Activated gamma-delta T cell treated with anti-CD3 and anti-CD28 coated beads, Interleukin-2, amount 50 U/mL, for 16 hours (primary cell): ENCODE measurements at places on chromosomes 13 and 19.

DNA sequence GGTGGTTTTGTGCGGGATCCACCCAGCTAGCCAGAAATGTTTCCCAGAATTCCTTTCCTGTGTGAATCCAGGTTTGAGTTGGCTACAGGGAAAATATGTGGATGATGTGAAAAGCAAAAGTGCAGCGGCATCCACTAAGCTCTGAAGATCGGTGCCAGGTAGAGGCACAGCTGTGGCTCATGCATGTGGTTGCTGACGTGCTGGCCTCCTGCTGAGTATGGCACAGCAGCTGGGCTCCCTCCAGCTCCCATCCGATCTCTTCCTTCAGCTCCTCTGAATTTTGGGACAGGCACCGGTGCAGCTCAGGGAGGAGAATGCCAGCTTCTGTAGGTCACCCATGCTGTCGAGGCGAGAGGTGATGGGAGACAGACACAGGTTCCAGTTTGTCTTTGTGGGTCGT, 84.0 kb upstream of the GSX1 start:
- DNase-seq, result no peak

- no peak for DNase-seq
Observed at GRCh38 chr13:51212758-51213157, 9.4 kb upstream of the FAM124A start.

DNA sequence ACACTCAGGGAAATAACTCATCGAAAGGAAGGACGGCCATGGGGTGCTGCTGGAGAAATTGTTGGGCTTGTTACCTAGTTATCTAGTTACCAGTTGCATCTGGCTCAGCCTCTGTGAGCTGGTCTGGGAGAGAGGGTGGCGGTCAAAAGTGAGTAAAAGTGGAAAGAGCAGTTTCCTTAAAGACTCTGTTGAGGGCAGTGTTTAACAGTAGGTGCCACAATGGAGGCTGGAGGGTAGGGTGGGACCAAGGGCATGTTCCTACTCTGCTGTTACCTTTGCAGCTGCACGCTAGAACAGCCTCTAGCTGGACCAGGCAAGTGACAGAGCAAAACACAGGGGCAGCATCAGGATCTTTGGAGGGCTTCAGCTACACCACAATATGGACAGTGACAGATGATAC, 228.8 kb upstream of the STARD13 start:
- no peak for DNase-seq

DNA sequence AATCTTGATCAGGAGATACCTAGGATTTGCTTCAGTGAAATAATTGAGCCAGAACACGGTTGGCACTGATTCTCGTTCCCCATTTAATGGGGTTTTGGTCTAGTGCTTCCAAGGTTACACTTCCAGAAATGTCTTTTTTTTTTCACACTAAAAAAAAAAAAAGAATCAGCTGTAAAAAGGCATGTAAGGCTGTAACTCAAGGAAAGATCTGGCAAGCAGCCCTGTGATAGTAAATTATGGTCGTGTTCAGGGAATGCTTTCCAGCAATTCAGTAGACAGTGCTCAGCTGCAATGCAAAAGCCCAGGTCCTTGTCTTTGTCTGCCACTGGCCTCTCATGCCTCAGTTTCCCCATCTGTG, 27.2 kb upstream of the NDUFS7 start:
- no peak for DNase-seq

DNA sequence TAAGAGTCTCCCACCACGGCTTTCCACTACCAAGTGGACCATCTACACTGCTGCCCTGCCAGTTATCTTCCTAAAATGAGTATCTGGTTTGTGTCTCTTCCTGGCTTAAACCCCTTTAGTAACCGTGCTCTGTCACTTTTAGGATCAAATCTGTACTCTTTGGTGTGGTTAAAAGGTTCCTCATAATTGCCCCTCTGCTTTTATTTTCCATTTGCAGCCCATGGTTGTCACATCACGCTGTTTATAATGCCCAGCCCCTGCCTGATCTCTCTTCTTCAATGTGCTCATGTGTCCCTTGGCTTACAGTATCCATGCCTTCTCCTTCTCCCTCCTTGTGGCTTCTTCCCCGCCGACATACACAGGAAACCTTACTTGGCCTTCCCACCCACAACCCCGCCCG, 100.1 kb downstream of the DGKH start:
- DNase-seq, result no peak

GRCh38 chr13:31073859-31074718, 87.6 kb downstream of the HSPH1 start:
- no peak for DNase-seq

GRCh38 chr13:101726681-101727080, 274.2 kb downstream of the ITGBL1 start:
- no peak for DNase-seq

DNA sequence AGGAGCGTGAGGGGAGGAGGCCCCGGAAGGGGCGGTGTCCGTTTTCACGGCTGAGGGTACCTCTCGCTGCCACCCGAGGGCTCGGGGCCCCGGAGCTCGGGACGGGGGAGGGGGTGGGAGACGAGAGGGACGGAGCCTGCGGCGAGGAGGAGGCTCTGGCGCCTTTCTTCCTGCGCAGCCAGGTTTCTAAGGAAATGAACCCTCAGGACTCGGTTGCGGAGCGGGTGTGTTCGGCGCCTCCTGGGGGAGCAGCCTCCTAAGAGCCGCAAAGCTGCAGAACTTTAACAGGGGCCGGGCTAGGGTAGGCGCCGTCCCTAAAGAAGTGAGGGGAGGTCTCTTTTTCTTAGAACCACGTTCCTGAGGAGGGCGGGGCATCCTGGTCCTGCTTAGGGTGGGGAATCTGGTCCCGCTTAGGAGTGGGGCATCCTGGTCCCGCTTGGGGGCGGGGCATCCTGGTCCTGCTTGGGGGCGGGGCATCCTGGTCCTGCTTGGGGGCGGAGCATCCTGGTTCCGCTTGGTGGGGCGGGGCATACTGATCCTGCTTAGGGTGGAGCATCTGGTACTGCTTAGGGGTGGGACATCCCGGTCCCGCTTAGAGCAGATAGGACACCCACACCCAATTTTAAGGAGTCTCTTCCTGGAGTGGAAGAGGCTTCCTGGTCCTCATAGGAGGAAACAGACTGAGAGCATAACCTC, 6.2 kb downstream of the SYT5 start:
- DNase-seq, result no peak

- DNase-seq, result no peak
Observed at GRCh38 chr13:77991003-77991402, 72.4 kb upstream of the EDNRB start.

DNA sequence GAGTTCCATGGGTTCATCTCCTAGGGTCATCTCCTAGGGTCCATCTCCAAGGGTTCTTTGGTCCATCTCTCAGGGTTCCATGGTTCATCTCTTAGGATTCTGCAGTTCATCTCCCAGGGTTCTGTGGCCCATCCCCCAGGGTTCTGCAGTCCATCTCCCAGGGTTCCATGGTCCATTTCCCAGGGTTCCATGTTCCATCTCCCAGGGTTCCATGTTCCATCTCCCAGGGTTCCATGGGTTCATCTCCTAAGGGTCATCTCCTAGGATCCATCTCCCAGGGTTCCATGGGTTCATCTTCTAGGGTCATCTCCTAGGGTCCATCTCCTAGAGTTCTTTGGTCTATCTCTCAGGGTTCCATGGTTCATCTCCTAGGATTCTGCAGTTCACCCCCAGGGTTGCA, 4.9 kb downstream of the TMEM59L start:
- DNase-seq, result no peak

DNA sequence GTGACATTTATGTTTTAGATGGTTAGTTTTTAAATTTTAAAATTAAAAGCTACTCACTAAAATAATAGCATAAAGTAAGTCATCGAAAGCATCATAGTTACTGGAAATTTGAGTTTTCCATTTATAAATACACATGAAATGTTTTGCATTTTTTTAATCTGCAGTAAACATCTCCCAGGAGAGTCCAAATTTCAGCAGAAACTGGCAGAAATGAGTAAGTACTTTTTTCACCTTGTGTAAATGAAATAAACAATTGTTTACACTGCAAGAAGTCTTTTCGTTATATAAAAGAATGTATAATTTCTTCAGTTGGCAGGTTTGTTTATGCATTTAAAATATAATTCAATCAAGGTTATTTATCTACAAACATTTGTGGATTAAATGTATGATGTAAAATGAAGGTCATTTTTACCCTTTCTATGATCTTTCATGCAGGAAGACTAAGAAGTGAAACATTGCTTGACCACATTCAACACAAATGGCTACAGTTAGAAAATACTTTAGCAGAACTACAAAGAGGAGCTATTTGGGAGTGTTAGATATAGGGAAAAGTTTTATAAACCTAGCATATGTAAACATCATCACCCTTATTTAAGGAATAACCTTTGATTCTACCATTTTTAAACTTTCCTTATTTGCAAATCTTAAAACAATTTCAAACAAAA, 55.6 kb downstream of the RCBTB2 start:
- no peak for DNase-seq

DNA sequence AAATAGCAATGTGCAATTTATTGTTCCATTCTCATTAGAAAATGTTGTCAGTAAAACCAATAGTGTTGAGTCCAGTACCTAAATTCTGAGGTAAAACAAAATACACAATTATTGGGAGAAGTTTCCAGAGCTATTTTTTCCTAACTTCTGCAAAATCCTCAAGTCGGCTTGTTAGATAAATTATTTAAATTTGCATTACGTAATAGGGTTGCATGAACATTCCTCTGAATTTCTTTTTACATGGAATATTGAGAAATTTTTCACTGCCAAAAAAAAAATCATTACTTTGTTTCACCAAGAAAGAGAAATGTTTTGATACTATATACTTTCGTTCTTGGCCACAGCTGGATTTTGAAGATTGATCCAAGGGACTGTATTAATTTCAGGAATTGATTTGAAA, 1.5 kb downstream of the ZNF507 start:
- DNase-seq, result no peak

DNA sequence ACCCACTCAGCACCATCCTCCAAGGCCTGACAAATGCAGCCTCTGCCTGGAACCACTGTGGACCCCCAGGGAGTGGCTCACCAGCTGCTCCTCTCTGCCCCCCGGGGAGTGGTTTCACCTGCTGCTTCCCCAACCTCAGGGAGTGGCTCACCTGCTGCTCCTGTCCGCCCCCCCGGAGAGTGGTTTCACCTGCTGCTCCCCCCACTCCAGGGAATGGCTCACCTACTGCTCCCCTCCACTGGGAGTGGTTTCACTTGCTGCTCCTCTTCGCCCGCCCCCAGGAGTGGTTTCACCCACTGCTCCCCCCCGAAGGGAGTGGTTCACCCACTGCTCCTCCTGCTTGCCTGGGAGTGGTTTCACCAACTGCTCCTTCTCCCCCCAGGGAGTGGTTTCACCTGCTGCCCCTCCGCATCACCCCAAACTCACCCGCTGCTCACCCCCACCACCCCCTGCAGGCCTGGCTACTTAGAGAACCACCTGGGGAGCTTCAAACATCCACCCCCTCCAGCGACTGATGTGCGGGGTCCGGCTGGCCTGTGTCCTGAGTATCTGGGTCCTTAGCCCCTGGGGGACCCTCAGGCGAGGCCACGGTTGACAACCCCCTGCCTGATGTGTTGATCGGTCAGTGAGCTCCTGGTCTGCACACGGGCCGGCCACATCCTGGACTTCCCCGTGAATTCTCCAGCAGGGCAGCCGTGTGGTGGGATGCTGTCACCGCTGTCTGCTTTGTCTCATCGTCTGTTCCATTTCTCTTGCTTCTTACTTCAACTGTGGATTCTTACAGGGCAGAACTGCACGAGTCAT, 14.6 kb upstream of the TMEM255B start:
- no peak for DNase-seq
